ENCODE measurements at places on chromosomes 16 and 17.

DNA sequence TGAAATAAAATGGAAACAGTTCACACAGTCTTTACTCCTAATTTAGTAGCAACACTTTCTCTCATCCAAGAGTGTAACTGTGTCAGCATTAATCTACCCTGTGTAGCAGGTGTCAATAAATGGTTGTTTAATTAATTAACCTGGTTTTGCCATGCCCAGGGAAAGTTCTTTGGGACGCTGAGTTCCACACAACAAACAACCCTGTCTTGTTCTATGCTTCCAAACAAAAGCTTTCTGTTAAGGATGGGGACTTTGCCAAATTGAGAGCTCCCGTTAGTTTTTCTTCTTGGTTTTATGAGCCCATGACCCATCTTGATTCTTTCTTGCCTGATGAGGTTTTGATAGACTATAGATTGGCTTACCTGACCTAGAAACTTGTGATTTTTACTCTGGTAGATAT is 530.1 kb downstream of the KCNJ2 start:
- no peak for DNase-seq

- no peak for DNase-seq
Measured at GRCh38 chr17:29245401-29245800, 1.3 kb upstream of the CRYBA1 start.

DNA sequence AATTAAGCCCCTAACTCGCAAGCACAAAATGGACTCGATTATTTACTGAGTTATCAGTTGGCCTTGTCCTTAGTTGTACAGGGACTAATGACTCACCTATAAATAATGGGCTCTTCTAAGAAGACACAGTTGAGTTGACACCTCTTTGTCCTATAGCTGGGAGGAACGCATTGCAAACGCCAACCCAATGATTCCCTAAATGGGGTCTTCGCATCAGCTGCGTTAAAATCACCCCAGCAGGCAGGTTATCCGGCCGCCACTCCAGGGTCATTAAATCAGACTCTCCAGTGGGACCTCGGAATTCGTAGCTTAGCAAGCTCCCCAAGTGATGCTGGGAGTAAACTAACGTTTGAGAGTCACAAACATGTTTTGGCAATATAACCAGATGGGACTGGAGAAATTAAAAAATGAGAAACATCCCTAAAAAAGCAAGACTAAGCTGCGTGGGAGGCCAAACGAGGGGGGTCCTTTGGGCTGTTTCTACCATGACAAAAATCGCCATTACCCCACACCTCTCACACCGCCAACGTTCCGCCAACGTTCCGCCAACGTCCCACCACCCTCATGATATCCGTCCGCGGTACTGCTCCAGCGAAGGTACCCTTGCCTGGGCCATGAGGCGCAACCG is 932 bp upstream of the NFE2L1 start:
- DNase-seq: no peak

DNA sequence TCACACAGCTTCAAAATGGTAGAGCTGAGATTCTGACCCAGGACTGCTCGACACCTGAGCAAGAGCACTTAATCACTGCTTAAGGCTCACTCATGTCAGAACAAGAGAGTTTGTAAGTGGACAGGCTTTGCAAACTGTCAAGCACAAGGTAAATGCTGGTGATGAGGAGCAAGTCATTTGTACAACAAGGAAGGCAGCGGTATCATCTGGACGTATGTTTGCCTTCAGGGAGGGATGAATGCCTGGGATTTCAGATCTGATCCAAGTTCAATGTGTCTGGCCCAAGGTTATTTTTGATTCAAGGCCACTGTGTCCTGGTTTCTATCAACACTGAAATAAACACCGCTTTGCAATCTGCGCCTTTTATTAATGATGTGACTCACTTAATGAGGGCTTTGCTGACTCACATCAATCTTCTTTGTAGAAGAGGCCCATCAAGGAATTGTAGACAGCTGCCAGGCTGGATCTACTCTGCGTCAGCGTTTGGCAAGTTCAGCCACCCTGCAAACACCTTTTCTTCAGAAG is 174.4 kb upstream of the HS3ST3A1 start:
- DNase-seq: no peak

GRCh38 chr17:37756051-37756450 is 11.2 kb upstream of the HNF1B start:
- no peak for DNase-seq

GRCh38 chr17:77490361-77491183 is 349.8 kb downstream of the SEC14L1 start:
- DNase-seq: no peak

DNA sequence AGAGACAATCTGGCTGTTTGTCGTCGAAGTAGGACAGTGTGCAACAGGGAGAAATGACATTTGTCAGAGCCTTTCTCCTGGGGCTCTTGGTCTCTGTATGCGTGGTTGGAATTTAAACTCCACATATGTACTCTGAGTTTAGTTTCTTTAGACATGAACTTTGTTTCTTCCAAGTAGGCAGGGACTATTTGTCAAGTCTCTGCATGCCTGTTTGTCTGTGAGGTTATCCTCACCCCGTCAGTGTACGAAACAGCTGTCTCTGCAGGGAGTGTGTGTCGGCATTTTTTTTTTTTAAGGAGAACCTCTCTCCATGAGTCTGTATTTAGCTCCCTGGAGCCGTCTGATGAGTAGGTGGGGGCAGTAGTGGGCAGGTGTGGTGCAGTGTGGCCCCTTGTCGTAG is 29.7 kb downstream of the NDEL1 start:
- DNase-seq: no peak

DNA sequence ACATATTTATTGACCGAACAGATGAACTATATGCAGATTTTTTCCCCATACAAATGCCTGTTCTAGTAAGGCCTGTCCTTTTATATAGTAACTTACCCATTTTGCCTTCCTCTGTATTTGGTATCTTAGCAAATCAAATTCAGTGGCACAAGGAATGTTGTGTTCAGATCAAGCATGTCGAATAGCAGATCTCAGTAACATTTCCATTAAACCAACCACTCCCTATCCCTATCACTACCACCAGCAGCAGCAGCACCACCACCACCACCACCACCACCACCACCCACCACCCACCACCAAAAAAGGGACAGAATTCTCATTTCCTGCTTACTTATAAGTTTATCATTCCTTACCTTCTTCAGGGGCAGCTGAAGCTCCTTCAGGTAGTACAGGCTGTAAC is 94.7 kb downstream of the TRIM37 start:
- DNase-seq: no peak

DNA sequence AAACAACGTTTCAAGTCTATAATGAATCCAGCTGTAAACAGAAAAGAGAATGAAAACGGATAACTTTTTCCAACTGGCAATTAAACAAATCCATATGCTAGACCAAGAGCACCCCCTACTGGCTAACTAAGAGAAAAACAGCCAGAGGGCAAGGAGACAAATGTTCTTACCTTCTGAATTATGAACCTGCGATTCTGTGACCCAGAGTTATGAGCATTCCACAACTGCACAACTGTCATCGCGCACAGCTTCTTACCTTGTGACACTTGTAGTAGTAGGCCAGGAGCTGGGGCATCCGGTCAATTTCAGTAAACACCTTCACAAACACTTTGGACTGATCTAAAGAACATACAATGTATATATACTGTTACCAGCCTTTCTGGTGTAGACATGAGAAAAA is 18.6 kb downstream of the COG7 start:
- DNase-seq: peak; percentile 2

GRCh38 chr17:32525122-32525521 is 38.3 kb downstream of the CDK5R1 start:
- no peak for DNase-seq

DNA sequence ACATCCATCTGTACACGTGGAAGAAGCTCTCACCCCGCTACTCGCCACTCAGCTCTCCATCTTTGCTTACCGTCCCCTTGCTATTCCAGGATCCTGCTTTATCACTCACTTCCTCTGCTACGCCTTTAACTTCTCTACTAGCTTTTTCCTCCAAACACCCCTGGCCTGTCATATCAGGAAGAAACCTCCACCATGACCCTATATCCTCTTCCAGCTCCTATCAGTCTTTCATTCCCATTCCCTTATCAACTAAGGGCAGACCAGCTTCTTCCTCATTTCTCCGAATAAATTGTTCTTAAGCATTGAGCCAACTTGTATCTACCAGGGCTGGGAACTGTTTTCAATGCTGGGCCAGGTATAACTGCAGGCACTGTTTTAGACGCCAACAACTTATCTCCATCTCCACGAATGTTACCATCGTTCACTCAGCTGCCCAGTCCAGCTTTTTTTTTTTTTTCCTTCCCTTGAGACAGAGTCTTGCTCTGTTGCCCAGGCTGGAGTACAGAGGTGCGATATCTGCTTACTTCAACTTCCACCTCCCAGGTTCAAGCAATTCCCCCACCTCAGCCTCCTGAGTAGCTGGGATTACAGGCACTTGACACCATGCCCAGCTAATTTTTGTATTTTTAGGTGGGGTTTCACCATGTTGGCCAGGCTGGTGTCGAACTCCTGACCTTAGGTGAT is 4.3 kb downstream of the IQCK start:
- DNase-seq: no peak

DNA sequence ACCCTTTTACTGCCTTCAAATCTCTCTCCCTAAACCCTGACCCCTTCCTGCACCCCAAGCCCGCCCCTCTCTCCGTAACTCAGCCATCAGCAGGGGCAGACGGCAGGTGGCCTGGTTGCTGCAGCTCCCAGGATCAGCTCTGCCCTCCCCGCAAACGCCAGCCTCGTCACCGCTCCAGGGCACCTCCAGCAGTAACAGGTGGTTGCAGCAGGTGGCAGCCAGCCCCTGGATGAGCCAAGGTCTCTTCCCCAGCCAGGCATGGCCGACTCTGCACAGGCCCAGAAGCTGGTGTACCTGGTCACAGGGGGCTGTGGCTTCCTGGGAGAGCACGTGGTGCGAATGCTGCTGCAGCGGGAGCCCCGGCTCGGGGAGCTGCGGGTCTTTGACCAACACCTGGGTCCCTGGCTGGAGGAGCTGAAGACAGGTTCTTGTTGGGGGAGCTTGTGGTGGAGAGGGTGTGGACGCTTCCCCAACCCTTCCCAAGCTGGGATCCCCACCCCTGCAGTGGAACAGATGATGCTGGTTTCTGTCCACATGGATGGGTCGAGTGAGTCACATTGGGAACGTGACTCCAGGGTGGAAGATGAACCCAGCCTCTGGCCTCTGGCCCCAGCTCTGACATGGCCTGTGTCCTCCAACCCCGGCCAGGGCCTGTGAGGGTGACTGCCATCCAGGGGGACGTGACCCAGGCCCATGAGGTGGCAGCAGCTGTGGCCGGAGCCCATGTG is 558 bp downstream of the HSD3B7 start:
- DNase-seq: no peak

DNA sequence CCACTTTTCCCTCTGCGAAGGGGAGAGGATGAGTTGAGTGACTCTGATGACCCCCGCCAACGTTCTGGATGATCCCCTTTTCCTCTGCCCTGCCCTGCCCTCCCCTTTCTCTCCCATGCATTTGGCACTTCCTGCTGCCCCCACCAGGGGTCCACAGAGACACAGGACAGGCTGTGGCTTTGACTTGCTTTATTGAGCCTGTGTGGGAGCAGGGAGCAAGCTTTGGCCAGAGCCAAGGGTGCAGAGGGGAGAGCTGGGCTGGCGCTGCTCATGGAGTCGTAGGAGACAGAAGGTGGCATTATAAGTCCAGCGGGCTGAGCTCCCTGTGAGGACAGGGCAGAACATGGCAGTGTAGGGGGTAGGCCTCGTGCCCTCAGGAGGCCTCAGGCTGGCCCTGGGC is 1.6 kb downstream of the PPY start:
- DNase-seq: no peak

DNA sequence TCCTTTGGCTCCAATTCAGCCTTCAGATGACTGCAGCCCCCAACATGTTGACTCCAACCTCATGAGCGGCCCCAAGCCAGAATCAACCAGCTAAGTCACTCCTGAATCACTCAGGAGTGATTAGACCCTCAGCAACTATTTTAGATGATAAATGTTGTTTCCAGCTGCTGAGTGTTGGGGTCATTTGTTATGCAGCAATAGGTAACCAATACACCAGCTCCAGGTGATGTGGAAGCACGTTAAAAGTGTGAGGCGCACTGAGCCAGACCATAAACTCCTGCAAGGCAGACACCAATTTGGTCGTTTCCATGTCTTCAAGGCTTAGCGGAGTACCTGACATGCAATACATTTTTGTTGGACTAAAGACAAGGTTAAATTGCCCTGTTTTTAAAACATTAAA is 17.5 kb downstream of the COQ7 start:
- no peak for DNase-seq

- no peak for DNase-seq
Measured at GRCh38 chr17:77730376-77730775, 228.1 kb upstream of the TNRC6C start.

DNA sequence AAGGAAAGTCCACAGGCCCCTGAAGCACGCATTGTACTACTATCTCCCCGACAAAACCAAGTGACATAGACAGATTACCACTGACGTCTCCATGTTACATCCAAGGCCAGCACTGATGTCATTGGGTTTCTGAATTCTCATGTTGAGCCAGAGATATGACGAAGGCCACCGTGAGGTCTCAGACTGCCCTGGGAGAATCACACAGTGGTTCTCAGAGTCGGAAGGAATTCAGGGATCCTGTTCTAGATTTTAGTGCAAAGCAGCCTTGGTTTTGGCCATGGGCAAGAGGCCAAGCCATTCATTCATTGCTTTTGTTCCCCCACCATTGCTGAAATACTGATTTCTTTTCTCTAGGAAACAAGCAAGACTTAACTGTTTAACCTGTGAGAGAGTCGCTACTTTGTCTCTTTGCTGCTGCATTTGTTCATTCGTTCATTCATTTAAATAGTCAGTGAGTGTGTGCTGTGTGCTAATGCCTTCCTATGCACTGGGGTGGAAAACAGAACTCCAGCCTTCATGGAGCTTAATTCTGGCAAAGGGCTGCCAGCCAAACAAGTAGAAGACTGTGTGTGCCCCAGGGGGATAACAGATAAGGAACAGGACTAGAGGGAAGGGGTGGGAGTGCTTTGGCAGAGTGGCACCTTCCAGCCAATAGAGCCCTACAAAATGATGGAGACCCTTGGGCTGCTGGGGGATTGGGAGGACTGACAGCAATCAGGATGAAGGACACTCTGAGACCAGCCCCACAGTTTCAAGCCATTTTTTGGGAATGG is 222.3 kb downstream of the MSI2 start:
- no peak for DNase-seq

GRCh38 chr17:61401389-61402072 is 1.9 kb downstream of the TBX2 start:
- DNase-seq: no peak

GRCh38 chr17:8991514-8992285 is 26.2 kb upstream of the PIK3R5 start:
- peak; percentile 40 for DNase-seq

DNA sequence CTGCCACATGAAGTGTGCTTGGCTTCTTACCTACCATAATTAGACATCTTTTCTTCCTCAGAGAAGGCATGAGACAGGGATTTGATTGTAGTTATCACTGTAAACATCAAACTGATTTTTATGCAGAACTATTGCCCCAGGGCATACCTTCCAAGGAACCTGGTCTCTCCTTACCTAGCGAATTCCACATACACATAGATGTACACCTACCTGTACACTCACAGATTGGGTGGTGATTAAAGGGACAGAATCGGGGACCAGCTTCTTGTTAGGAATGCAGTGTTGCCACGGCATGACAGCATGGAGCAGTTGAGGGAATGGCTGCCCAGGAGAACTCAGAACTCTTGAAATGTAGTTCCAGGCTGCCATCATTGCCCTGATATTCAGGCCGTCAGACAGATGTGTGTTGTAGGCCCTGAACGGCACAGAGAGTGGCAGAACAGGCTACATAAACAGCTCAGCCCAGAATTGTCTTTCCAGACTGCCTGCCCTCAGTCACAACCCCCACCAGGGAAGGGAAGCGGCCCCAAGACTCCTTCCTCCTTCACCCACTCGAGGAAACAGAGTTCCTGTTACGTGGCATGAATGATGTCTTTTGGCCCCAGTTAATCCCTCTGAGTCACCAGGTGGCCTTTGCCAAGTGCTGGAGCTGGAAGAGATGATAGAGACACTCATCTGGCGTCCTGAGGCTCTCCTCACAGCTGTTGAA is 17.8 kb upstream of the NAGLU start:
- no peak for DNase-seq
